ENCODE measurements at places on chromosomes 7 and 10.

GRCh38 chr10:48708144-48708543, 23.5 kb downstream of the WDFY4 start:
- DNase-seq, result no peak

GRCh38 chr10:5274795-5275194, 78.2 kb downstream of the AKR1C4 start:
- DNase-seq, result no peak

DNA sequence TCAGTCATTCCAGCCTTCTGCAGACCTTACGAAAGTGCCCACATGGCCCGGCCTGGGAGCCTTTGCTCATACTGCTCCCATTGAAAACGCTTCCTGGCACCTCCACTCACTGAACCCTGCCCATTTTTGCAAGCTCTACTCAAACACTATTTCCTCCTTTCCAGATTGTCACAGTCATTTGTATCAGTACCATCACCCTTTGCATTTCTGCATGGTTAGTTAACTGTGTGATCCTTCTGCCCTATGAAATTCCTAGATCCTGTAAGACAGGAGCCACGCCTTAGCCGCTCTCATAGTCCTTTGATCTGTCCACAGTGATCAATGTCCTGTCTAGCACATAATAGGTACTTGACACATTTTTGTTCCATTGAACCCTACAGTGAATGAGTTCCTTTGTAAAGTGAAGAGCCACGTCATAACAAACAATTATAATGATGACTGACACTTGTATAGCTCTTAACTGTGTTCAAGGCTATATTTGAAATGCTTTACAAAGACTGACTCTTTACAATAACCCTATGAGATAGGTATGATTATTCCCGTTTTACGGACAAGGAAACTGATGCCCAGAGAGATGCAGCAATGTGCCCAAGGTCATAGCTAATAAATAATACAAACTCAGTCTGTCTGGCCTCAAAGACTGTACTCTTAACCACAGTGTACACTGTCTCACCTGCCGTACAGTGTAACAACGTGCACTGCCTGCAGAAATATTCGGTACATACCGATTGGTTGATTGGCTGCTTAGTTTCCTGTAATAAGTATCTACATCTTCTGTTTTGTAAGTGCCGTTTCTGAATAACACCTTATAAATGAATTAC, 16.6 kb upstream of the ITIH2 start:
- DNase-seq, result no peak

DNA sequence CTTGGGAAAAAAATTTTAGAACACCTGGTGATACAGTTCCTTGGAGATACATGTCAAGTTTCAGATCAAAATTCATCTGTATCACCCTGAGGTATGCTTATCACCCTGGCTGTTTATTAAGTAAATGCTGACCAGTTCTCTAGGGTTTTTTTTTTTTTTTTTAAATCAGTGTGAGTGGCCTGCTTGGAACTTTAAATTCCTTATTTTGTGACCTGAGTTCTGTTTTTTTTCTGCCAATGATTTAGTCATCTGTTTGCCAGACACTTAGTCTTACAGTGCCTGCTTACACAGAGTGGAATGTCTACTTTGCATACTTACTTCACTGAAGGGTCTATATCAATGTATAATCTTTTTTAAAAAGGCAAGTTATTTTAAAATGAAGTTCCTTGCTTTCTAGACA, 1.8 kb downstream of the TSPAN13 start:
- no peak for DNase-seq

GRCh38 chr10:118920206-118920605, 109.3 kb upstream of the NANOS1 start:
- no peak for DNase-seq
